Stimulated activated CD4-positive, alpha-beta T cell treated with anti-CD3 and anti-CD28 coated beads, Interleukin-2, amount 100 ng/mL, for 24 hours (primary cell): ENCODE measurements at places on chromosomes 7 and 10.
A peak's percentile ranks its signal among the peaks of the same experiment; 100 is the strongest.

DNA sequence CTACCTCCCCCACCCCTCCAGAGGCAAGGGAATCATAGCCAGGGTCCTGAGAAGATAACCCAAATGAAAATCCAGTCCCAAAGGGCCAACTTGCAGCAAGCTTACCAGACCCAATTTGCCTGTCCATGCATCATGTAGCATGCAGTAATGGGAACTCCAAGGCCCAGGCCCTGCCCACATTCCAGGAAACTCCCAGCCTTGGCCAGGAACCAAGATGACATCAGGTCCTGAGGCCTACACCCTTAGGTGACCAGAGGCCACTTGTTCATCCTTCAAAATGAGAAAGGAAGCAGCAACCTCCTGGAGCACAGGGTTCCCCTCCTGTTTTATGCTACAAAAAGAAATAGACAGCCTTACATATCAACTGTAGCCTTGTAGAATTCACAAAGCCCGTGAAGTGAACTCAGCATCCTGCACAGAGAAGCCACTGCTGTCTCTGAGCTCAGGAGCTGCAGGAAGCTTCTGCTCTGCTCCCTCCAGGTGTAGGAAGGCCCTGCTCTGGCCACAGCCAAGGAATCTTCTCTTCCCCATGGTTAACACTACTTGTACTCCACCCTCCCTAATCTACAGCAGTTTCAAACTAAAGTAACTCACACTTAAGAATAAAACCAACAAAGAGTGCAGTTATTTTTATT is 30.3 kb upstream of the GRB10 start:
- no peak for DNase-seq

DNA sequence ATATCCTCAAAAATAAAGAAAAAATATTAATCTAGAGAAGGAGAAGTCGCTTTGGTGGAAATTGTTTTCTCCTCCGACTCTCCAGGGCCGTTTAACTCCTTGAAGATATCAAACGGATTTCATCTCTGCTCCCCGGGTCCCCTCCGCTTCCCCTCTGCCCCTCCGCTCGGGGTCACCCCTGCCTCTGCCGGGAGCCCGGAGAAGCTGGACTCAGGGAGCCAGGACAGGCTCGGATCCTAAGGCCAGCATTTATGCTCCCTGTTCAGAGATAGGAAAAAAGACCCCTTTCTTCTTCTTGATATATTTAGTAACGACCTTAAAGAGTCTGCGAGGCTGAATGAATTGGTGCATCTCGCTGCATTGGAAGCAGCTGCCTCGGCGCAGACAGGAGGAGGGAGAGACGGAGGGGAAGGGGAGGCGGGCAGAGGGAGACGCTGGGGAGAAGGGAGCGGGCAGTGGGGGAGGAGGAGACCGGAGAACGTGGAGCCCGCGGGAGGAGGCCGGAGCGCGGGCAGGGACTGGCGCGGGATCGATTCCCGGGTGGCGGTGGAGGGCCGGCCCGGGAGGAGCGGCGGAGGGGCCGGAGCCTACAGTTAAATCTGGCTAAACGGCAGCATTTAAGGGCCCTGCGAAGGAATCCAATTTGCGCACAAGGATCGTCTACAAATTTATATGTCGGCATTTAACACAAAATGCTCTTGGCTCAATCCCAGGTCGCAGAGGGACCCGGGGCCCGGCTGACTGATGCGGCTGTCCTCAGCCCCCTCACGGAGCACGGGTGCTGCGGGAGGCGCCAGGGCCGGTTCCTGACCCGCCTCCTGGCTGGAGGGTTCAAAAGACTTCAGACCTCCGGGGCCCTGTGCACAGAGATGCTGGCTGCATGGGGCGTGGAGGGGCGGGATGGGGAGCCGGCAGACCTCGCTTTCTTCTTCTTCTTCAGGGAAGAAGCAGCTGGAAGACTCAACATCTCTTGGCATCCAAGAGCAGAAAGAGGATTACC is 55.6 kb downstream of the CRTAC1 start:
- no peak for DNase-seq

- peak; percentile 39 for DNase-seq
Observed at GRCh38 chr10:71270301-71271220, 48.5 kb upstream of the SLC29A3 start.

DNA sequence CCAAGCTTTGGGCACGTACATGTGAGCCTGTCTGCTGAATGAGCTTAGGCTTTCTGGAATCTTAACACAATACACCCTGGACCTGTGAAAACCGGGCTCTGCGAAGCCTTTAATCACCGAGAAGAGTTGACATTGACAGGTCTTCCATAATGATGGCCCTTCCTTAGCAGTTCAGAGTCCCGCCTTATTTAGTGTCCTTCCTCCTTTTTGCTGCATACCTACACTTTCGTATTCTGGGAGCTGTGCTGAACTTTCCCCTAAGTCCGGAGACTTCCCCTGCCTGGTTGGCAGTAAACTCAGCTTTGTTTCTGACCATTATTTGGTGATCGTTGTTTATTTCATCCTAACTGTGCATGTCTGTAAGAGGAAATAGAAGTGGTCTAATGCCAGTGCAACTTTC is 212.0 kb downstream of the CAMK1D start:
- no peak for DNase-seq

GRCh38 chr7:157612664-157613561 is 276.1 kb downstream of the DNAJB6 start:
- DNase-seq = peak; percentile 61

- no peak for DNase-seq
Observed at GRCh38 chr7:29527505-29528108, 36.0 kb upstream of the PRR15 start.

DNA sequence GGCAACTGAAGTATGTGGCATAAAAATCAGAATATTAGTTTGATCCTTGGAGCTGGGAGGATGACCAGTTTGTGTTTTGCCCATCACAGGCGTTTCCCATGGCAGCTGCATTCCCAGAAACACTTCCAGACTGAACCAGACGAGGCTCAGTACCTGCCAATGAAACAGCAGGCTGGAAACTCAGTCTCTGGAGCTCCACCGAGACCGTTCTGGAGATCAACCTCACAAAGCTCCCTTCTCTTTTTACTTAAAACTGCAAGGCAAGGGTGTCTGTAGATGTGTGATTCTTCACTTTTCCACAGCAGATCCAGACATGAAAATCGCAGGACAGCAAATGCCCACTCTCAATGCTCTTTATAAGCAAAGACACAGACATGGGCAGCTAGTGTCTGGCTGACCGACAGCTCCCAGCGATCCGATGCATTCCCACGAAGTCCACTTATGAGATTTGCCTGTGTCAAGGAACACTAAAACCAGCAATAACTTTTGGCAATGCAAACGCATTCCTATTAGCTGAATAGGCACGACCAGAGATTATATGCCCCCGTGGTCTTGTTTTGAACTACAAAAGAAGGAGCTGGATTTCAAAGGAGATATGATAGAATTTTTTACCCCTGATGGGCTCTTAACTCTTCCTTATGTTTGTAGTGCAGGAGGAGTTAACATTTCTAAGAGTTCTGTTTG is 72.6 kb downstream of the ADAM12 start:
- DNase-seq = no peak

DNA sequence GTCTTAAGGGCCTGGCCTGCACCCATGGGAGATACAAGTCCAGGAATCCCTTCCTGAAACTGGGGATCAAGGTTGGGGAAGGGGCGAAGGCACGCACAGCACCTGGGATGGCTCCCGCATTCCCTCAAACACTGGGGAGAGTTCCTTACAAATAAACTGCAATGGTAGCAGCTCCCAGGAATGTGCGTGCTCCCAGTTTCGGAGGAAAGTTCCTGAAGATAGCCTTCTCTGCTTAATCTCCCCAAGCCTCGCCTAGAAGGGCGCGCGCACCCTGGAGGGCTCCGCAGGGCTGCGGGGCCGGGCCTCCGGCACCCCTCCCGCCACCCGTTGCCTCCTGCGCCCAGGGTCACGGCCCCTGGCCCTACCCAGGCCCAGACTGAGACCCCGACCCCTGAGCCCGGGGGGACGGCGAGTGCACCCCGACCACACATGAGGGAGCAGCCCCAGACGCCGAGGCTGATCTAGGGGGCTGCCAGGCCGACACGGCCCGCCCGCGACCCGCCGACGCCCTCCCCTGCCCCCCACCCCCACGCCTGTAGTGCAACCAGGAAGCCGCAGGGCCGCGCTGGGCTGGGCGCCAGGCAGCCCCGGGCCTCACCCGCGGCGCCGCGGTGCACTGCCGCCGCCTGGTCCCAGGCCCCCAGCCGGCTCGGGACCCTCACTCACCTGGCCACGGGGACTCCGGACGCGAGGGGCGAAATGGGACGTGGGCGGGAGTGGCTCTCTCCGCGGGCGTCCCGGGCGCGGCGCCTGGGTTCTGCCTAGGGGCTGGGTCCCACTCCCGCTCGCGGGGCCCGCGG is 460 bp downstream of the ANXA11 start:
- peak; percentile 40 for DNase-seq

- DNase-seq = peak; percentile 58
Observed at GRCh38 chr7:2527505-2528467, 8.2 kb downstream of the LFNG start.

- no peak for DNase-seq
Observed at GRCh38 chr7:140605337-140605736, 35.3 kb downstream of the DENND2A start.

DNA sequence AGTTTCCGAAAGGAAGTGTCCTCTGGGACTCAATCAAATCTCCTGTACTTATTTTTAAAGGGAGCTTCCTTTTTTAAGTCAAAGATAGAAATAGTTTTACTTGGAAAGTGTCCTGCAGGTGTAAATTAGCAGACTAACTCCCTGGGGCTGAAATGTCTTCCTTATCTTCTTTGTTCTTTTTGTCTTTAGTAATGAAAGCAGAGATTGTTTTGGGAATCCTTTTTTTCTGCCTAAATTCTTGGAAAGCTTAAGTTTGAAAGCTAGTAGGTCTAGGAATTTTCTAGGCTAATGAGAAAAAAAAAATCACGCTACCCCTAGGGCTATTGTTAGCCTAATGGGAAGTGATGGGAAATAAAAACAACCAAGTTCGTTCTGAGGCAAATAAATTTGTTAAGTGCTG is 139.1 kb upstream of the CSTF2T start:
- no peak for DNase-seq

- DNase-seq = no peak
Observed at GRCh38 chr7:51012569-51013217, 230.0 kb upstream of the GRB10 start.

DNA sequence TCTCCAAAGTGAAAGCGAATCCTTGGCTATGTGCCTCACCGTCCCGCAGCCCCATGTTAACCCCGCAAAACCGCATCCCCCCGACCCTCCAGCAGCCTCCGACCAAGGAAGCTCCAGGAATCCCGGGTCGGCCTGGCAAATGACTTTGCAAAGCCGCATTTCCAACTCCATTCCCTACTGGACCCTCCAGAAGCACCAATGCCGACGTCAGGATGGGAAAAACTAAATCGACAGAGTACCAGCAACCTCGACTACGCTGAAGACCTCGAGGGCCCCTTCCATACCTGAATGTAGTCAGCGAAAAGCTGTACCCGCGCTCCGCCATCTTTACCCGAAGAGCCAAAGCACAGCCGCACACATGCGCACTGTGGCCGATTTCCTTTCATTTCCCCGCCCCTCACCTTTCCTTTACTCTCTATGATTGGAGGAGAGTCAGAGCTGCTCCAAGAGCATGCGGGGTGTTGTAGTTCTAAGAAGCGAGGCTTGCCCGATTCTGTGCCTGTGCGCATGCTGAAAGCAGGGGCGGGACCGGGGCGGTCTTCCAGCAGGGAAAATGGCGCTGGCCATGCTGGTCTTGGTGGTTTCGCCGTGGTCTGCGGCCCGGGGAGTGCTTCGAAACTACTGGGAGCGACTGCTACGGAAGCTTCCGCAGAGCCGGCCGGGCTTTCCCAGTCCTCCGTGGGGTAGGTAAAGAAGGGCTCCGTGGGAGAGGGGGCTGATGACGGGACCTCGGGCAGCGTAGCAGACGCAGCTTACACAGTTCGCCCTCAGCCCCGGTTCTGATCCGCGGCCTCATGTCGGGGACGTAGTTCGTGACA is at the start of the genes MRPL32 and PSMA2:
Gene MRPL32, plus strand, starts transcription at position 543 of the 818 bp plus-strand sequence. Its CDS starts 11 bp downstream, at position 554.
Gene PSMA2, minus strand, starts transcription at position 341 of the 818 bp plus-strand sequence. Its CDS starts 16 bp downstream, at position 325.
- peak; percentile 93 for DNase-seq

DNA sequence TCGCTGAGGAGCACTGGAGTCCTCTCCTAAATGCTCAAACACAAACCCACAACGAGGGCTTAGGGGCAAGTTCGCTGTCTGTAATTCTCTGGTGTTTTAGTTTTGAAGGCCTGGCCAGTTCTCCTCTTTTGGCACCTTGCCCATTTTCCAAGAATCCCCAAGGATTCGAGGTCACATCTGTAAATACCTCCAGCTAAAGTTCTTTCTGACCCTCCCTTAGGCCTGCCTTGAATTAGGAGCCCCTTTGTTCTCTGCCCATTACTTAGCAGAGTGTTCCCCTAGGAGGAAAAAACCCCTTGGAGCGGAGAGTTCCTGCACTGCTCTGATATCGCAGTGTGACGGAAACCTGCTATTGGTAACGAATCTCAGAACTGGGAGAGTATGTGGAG is 743 bp upstream of the PYROXD2 start:
- no peak for DNase-seq

DNA sequence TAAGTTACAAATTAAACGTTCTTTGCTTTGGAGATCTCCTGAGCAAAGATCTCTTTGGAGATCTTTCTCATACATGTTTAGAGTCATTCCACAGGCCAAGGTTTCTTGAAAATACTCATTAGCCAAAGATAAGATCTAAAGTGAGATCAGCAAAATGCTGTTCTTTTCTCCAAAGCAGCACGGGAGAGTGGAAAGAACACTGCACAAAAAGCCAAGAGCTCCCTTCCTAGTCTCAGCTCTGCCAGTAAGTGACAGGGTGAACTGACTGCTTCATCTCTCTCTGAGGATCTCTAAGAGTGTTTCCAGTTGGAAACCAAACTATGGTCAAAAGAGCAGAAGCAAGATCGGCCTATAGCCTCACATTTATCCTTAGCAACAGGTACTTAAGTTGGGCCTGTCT is 168.4 kb upstream of the ASAH2 start:
- no peak for DNase-seq

DNA sequence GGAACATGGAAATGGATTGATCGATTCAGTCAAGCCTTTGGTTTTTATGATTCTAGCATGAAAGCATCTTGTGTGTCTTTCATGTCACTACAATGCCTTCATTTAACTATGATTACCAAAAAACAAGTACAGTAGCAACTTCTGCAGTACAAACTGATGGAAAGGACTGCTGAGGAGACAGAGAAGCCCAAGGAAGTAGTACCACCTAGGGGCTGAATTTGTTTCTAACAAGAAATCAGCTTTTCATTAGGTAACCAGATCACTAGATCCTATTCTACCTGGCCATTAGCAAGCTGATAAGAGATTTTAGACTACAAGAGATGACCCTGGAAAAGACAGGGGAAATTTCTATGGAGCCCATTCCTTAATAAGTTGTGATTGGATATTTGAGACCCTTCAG is 3.2 kb upstream of the IFIT1 start:
- no peak for DNase-seq

DNA sequence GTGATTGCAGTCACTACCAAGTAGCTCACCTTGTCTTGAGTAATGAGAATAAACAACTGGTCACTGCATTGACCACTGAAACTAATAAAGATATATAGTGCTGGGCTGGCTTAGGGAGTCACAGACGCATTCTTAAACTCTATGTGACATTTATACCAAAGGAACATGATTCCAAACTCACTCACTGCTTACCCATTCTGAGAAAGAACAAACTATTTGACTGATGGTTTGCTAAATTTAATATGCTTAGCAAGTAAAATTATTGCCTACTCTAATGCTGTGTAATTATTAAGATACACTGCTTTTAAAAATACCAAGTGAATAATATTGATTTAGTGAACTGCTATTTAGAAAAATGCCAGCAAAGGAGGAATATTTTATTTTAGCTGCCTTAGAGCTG is 191.1 kb downstream of the LRMDA start:
- no peak for DNase-seq

- peak; percentile 65 for DNase-seq
Observed at GRCh38 chr10:101032637-101033224, 1.7 kb downstream of the SFXN3 start.

- no peak for DNase-seq
Observed at GRCh38 chr10:58756130-58756719, 243.6 kb downstream of the BICC1 start.

GRCh38 chr10:44974082-44974627 is 4.5 kb downstream of the DEPP1 start:
- no peak for DNase-seq
